ENCODE measurements at places on chromosomes 4 and X.

- peak; percentile 55 for DNase-seq
These were observed 160.4 kb upstream of the GPR101 start for GRCh38 chrX:137194164-137194563.

DNA sequence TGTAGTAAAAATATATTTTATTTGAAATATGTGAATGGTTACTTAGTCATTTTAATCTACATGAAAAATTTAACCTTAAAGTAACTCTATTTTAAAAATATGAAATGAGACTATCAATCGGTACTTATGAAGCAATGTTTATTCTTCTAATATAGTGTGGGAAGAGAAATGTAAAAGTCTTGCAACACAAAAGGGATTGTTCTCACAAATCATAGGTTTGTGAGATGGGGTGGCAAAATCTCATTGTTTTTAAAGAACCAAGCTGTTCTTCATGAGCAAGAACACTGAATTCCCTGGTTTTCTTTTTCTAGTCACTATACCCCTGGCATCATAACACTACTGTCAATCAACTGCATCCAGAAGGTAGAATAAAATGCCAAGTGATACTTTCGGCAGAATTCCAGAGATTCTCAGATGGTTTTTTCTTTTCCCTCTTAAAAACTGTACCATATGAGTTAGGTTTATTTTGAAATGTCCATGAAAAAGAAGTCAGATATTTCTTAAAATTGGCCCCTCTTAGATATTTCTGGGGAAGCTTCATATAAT, 52.2 kb downstream of the SNCA start:
- DNase-seq, result no peak

DNA sequence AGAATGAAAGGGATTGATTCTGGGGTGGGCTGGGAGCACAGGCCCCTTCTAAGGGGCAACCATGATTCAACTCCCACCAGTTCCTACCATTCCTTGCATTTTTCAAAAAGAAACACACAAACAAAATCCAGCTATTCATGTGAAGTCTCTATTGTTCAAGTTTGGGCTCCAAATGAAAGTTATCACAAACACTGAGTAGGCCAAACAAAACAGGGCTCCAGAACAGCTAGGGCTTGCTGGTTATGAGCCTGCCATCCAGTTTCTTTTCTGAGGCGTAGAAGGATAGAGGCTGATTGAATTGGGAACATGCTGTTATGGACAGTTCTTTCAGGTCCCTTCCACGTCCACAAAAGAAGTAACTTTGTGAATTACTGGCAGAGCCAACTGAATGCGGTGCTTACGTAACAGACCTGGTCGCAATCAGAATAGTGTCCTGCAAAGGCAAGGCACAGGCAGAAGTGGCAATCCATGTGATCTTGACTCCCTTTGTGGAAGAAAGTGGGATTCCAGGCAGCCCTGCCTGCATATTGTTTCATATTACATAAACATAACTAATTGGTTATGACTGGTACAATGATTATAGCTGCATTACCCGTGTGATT, 244.5 kb downstream of the SCFD2 start:
- DNase-seq, result peak; percentile 8

- DNase-seq, result no peak
These were observed 11.4 kb downstream of the PRIMPOL start for GRCh38 chr4:184660978-184661377.

- no peak for DNase-seq
These were observed 836 bp upstream of the LNX1 start for GRCh38 chr4:53592122-53592521.

GRCh38 chr4:6114181-6114580, 86.2 kb downstream of the JAKMIP1 start:
- DNase-seq, result no peak

DNA sequence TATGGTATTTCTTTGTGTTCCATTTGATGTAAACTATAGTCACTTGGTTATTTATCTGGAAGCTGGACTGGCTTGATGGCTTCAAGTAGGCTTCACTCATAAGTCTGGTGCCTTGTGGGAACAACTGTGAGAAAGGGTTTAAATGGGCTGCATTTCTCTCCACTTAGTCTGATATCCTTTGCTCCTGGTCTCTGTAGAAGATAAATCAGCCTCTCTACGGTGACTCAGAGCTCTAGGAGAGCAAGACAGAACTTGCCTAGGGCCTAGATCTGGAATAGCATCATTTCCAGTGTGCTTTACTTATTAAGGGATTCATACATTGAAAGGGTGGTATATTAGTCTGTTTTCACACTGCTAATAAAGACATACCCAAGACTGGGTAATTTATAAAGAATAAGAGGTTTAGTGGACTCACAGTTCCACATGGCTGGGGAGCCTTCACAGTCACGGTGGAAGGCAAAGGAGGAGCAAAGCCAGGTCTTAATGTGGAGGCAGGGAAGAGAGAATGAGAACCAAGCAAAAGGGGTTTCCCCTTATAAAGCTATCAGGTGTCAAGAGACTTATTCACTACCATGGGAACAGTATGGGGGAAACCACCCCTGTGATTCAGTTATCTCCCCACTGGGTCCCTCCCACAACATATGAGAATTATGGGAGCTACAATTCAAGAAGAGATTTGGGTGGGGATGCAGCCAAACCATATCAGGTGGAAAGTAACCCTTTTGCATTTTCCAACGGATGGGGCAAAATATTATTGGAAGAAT, 1746.4 kb upstream of the PCDH7 start:
- DNase-seq, result no peak

DNA sequence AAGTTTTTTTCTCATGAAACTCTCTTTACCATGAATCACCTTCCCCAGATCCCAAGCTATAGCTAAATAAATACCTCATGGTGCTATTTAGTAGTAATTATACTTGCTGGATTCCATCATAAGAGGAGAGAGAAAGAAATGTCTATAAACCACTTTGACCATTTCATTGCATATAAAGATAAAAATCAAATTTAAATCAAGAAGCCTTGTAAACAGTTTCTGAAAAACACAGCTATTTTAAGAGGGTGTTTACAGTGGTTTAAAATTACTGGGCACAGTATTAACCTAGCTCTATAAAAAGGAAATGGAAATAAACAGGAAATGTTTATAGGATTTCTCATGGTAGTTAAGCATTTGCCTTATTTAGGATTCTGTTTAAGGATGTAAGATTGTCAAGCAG, 637.9 kb downstream of the ADGRL3 start:
- DNase-seq, result no peak

- DNase-seq, result peak; percentile 24
These were observed 49.0 kb downstream of the AGA start for GRCh38 chr4:177393236-177393635.

GRCh38 chr4:40629401-40630334, at the start of gene RBM47:
TSS of gene RBM47 (minus strand) at chr4:40629864. CDS start at chr4:40438893, 190,971 bp downstream.
- DNase-seq, result peak; percentile 57

DNA sequence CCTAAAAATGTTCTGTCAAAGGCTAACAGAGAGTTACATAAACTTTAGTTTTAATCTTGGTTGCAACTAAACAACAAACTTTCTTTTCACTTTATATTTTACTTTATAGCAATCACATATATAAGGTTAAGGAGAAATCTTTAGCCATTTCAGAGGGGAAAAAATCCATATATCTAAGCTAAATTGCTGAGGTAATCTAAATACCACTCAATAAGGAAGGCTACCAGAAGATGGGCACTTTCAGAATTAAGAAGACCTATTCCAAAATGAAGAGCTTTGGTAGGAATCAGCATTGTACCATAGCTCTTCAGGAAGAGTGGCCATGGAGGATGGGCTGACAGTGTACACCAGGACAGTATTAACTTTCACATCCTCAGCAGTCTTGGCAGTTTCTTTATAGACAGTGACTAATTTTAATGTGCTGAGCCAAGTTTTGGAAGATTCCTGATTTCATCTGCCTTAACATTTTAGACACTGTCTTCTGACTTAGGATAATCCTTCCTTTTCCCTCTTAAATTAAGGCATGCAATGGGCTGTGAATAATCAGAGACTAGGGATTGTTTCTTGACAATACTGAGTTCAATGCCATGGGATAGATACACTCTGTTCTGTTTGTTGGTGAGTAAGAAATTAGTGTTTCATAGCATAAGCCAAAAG, 7.1 kb downstream of the FAT4 start:
- no peak for DNase-seq

- DNase-seq, result peak; percentile 76
These were observed 755 bp downstream of the KLHL8 start for GRCh38 chr4:87219632-87220093.

DNA sequence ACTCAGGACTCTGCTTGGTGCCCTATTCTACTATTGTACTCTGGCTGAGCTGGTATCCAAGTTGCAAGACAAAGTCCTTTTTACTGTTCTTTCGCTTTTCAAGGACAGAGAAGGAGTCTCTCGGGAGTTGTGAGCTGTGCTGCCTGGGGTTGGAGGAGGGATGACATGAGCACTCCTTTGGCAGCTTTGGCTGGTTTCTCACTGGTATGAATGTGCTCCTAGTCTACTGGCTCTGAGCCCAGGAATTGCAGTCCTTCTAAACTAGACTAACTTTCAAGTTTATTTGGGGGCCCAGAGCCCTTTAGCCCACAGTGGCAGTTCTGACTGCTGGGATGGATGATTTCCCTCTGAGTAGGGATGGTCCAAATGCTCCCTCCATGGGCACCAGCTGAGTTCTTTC, 997.1 kb downstream of the RAB28 start:
- DNase-seq, result no peak

GRCh38 chr4:45241976-45242375, 515.6 kb upstream of the GNPDA2 start:
- DNase-seq, result no peak

- no peak for DNase-seq
These were observed 20.1 kb downstream of the ACSL1 start for GRCh38 chr4:184805462-184806228.

GRCh38 chr4:168805341-168805740, 204.7 kb downstream of the CBR4 start:
- DNase-seq, result no peak

GRCh38 chrX:2954541-2954940, 25.4 kb upstream of the ARSD start:
- DNase-seq, result no peak

DNA sequence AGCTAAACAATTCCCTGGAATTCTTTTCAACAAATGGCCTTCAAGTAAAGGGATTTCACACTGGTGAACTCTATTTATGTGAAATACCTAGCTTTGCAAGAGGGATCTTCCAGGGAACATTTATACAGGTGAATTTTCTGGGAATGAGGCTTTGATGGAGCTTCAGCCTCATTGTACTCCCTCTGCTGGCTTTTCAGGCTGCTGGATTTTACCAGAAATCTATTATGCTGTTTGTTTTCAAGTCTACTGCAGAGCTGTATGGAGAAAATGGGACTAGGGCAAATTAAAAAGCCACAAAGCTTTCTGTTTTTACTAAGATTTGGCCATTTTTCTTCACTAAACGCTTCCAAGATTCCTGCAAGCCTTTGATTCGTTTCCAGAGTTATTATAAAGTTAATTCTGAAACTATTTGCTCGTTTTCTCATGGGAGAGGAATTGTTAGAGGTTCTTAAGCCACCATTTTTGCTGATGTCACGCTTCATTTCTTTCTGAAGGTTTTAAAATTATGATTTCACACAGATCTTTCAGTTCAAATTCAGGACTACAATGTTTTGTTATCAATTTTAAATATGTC, 31.6 kb downstream of the KDM6A start:
- DNase-seq, result no peak

DNA sequence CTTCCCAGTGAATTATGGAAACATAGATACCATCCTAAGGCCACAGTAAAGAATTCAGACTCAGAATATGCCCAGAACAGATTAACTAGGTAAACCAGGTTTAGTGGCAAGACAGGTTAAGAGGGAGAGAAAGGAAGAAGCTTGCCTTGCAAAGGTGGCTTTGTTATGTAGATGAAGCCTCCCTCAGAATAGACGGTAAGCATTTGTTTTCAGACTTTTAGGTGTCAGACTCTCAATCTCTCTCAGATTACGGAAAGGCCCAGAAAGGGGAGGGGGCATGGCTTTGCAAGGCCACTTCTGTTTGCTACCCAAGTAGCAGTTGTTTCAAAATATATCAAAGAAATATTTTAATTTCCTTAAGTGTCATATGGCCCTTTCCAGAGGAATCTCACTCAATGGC, 457.1 kb upstream of the BOD1L1 start:
- DNase-seq, result no peak

DNA sequence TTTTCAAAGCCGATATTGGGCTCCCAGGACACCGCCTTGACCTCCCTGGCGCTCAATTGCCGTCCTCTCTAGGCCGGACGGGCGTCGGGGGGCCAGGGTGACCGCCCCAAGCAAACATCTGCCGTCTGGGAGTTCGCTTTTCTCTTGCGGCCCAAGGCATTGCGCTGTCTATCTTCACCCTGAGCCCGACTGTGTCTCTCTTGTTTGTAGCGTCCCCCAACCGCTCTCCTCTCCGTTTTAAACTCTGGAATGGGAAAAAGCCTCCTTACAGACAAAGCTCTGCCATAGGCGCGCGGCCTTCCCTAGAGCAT, 551 bp upstream of the ARX start:
- DNase-seq, result no peak

DNA sequence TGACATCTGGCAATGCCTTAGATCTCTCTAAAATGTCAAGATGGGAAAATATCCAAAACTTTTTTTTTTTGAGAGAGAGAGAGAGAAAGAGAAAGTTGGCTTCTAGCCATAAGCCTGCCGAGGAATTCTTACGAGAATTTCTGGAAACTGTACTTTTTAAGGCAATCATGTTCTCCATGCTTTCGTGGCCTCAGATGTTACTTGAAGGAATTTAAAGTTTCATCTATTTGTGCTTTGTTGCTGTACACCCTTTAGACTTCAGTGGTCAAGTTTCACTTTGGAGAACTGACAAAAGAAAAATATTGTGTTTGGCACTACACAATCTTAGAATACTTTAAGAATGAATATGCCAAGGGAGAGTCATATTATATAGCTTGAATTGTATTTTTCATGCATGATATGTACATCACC, 53.9 kb downstream of the FAT4 start:
- no peak for DNase-seq

DNA sequence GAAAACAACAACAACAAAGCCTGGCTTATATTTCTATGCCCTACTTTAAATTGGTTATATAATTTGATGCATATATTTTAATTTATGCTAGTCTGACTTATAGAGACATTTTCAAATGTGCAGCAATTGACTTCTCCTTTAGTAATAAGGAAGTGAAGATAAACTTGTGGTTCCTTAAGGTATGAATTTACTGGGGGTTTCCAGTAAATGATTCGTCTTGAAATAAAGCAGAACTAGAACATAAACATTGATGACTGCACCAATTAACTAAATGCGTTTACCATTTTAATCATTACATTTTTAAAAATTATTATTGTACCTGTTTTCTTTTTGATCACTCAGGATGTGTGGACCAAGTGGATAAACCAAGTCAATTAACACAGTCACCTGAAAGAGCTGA, 99.6 kb upstream of the CCSER1 start:
- DNase-seq, result no peak

Measured in NB4 (cell line).